ENCODE measurements at places on chromosomes 5 and 9.

GRCh38 chr5:160297776-160298175 is 14.6 kb downstream of the CCNJL start:
- no peak for DNase-seq

GRCh38 chr9:109072821-109073435 is 46.8 kb downstream of the TMEM245 start:
- no peak for DNase-seq

- DNase-seq = no peak
Measured at GRCh38 chr5:153900703-153901395, 137.9 kb downstream of the FAM114A2 start.

DNA sequence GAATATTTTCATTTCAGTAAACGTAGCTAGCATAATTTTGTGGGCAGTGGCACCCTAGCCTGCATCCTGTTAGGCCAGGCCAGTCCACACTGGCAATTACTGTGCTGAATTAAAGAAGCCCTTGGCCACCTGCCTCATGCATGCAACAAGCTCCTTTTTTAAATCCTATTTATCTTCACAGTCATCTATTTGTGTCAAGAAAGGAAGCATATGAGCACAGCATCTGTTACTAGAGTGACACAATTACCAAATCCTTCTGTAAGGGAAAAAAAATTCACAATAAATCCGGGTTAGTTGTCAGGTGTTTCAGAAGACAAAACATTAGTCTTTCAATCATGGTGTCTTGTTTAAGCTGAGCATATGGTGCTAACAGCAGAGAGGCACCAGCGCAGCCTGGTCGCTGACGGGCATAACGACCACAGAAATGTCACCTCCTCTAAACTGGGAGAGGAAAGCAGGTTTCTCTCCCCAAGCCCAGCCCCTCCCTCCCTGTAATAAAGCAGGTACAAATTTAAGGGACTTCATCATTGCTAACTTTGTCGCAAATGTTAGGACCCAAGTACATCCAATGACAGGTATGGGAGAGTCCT is 520.6 kb downstream of the CTNND2 start:
- DNase-seq = peak; percentile 22

- DNase-seq = no peak
Measured at GRCh38 chr9:133862585-133863256, 124.6 kb upstream of the SARDH start.

DNA sequence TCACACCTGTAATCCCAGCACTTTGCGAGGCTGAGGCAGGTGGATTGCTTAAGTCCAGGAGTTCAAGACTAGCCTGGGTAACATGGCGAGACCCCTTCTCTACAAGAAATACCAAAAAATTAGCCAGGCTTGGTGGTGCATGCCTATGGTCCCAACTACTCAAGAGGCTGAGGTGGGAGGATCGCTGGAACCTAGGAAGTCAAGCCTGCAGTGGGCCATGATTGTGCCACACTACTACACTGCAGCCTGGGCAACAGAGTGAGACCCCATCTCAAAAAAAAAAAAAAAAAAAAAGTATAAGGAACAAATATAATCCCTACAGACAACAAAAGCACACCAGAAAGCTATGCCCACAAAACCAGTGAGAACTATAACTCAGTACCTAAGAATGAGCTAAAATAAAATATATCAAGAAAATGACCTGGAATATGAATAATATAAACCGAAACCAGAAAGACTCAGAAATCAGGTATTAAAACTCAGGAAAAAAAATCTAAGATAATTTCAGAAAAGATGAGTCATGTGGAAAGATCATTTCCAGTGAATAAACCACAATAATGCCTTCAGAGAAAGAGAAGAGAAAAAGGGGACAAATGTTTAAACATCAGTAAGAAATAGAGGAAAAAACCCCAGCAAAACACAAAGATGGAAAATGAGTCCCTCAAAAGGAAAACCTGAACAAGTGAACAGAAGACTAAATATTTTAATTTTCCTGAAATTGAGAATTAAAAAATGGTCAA is 57.4 kb downstream of the GOLPH3 start:
- DNase-seq = no peak

DNA sequence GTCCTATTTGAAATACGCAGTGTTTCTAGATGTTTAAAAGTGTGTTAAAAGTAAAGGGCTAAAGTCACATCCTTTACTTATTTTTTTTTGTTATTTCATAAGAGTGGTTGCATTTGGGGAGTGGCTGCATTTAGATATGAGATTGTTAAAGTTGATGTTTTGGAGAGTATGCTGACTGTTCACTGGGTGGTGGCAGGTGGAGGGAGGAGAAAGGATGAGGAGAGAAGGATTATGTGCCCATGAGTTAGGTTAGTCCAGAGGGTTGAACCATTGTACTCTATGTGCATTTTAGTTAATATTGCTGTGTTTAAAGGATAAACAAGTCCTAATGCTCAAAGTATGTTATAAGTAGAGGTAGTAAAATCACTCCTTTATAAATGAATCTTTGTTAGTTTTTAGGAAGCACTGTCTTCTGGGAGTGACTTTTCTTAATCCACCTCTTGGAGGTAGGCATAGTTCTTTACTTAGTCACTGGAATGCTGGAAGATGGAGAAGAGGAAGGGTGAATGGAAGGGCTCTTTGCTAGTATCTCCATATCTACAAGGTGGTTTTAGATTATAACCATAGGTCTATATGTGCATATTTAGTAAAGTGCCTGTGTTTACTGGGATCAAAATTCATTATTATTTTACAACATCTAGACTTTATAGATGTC is 332.3 kb downstream of the NPR3 start:
- DNase-seq = no peak

DNA sequence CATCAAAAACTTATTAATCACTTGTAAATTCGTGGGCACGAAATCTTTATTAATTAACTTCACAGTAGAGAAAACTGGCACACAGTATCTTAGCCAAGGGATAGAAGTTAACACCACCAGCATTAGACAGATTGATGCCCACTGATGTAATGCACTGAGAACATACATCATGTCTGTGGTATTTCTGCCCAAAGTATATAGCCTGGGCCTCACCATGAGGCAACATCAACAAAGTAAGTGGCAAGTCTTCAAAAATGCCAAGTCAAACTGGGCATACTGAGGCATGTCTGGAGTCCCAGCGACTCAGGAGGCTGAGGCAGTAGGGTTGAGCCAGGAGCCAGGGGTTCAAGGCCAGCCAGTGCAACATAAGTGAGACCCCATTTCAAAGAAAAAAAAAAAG is 79.5 kb downstream of the GLIS3 start:
- no peak for DNase-seq

GRCh38 chr9:74742792-74743730 is 144.7 kb downstream of the TRPM6 start:
- DNase-seq = no peak

- DNase-seq = no peak
Measured at GRCh38 chr9:131747352-131747751, 7.5 kb upstream of the RAPGEF1 start.

GRCh38 chr9:12182806-12183205 is 510.4 kb upstream of the TYRP1 start:
- DNase-seq = no peak

- DNase-seq = no peak
Measured at GRCh38 chr5:137359941-137360340, 139.2 kb downstream of the SPOCK1 start.

- no peak for DNase-seq
Measured at GRCh38 chr5:173925449-173926071, 37.4 kb downstream of the CPEB4 start.

DNA sequence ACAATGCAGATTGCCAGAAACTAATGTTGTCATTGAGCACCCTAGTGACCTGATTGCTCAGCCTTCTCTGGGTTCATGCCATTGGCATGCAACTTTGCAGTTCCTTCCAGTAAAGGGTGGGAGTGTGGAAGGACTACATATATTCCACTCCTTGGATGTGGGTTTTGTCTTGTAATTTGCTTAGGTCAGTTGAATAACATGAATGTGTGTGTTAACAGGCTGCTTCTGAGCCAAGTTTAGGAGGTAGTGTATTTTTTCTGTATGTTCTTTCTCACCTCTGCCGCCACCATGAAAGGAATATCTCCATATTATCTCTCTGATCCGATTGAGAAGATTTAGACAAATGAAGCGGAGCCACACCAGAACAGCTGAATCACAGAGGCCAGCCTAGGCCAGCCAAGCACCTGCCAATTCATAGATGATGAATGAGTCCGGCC is 1929.6 kb upstream of the CDH6 start:
- DNase-seq = no peak

GRCh38 chr9:132268725-132269352 is 85.9 kb downstream of the SETX start:
- peak; percentile 45 for DNase-seq

DNA sequence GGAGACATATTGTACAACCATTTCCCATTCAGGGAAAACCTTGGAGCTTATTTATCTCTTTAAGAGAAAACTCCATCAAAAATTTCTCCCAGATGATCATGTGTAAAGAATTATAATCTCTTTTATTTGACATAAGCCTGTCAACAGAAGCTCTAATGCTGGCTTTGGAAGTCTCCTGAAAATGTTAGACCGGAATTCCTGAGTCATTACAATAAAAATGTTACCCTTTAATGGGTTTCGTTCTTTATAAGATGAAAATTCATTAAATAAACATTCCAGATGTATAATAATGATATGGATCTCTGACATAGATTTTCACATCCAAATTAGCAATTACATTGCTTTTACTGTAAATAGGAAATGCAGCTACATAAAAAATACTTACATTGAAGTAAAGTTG is 1036.4 kb downstream of the EFNA5 start:
- DNase-seq = no peak

DNA sequence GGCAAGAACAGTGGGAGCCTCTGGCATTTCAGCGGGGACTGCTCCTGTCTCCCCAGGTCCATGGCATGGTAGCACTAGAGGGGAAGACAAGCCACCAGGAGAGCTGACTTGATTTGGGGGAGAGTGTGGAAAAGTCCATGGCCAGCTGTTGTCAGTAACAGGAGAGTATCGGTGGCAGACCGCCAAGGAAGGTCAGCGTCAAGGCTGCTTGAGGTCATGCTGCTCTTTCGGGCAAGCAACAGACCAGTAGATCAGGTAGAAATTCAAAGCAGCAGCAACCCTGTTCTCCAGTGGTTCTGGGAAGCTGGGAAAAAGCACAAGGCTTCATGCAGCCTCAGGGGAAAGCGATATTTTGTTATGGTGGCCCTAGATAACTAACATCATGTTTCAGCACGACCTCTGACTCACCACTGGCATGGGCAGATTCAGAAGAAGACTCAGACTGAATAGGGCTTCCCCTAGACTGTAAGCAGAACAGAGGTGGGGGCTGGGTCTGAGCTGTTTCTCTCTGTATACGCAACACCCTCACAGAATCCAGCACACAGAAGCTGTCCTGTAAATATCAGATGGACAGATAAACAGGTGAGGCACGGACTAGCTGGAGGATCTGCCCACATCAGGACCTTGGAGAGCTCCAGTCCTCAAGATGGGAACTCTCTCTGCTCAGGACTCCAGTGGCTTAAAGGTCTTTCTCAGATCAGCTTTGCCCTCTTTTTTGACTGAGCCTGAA is 35.2 kb upstream of the PLEKHG4B start:
- no peak for DNase-seq

DNA sequence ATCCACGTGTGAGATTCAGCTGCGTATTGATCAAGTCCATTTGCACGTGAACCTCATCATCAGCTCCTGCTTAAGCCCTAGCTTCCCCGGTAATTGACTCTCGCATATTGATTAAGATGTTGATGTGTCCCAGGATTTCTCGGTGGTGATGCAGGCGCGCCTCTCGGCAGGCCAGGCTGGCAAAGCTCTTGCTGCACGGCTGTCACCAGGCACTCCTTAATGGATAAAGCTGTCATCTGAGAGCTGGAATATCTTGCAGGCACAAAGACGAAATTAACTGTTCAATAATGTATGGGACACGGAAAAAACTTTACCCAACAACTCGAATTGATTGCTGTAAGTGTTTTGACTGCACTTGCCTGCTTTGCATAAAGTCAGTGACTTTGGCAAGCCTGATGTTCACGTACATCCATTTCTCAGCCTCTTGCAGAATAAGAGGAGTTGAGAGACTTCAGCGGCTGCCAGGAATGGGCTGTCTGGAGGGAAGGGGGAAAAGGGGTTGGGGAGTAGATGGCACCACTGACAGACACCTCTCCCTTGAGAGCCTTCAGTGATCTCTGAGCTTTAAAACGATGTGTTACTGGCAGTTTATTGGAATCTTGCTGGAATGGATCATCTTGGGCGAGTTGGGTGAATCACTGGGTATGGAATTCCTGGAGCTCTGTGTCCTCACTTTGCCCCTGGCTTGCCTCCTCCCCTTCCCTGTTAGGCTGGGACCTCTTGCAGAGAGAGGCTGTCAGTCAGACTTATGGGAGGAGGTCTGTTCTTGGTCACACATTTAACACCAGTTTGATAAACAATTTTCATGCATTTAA is 650.3 kb downstream of the CCDC171 start:
- DNase-seq = no peak

DNA sequence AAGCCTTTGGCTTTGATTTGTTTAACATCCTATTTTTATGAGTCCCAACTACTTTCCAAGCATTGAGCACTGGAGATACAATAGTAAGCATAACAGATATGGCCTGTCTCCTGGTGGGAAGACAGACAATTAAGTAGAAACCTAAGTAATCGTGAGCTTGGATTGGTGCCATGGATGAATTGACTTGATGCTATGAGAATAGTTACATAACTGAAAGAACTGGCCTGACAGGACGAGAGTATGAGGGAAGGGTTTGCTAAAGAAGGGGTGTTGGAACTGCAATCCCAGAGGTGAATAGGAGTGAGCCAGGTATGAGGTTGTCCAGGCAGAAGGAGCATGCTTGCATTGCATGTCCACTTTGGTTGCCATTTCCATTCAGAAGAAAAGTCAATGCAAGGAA is 52.4 kb downstream of the GPR21 start:
- DNase-seq = no peak

DNA sequence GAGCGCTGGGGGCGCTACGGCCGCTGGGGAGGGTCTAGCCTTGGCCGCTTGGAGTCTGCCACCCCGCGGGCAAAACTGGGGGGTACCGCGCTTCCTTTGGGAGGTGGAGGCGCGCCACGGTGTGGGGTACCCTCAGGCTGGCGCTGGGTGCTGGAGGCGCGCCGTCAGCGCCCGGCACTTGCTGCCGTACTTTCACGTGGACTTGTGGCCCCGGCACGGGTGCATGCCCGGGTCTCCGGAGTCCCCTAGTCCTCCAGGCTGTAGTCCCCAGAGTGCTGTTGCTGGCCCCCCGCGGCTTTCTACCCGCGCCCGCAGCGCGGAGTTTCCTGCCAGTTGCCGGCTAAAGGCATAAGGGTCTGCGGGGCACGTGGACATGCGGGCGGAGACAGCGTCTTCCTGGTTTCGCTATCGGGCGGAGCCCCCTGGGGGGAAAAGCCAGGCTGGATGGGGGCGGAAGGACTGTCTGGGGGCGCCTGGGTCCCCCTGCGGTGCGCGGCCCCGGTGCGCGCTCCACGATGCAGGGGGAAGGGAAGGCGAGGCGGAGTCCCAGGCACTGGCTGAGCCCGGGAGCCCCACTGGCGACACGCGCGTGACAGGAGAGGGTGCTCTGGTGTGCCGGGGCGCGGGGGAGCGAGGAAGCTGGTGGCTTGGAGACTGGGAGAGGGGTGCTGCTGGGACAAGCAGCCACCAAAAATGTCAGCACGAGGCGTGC is 666 bp downstream of the PPARGC1B start:
- no peak for DNase-seq

- peak; percentile 47 for DNase-seq
Measured at GRCh38 chr5:170100066-170100943, 5.4 kb upstream of the FOXI1 start.
